ENCODE measurements at places on chromosomes 7 and 10.

DNA sequence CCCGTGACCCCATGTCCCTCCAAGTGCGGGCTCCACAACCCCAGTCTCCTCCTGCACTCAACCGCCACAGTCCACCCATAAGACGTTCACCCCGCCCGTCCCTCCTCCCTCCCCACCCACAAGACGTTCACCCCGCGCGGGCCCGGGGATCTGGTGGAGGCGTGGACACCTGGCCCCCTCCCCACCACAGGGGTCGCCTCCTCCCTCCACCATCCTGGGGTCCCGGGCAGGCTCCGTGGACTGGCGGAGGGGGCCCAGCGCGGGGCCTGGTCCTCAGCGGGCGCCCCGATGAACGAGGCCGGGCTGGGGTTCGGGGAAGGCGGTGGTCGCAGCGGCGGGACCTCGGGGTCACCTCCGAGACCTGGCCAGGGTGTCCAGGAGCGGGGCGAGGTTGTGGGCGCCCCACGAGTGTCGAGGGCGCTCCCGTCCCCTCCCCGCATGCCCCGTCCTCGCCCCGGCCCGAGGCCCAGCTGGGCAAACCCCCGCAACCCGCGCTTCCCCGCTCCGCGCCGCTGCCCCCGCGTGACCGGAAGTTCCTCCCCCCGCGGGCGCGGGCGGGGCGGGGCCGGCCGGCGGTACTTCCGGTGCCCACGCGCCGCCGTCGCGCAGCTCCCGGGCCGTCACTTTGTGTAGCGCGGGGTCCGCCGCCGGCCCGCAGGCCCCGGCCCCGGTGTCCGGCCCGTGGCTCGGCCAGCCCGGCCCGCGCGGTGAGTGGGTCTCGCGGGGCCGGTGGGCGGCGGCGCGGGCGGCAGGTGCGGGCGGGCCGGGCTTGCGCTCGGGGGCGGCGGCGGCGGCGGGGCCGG is at the start of gene ZNF316:
Gene ZNF316, plus strand, starts transcription at position 578 of the 803 bp plus-strand sequence. CDS start 5,092 bp downstream, outside the sequence.
- peak; percentile 65 for DNase-seq

DNA sequence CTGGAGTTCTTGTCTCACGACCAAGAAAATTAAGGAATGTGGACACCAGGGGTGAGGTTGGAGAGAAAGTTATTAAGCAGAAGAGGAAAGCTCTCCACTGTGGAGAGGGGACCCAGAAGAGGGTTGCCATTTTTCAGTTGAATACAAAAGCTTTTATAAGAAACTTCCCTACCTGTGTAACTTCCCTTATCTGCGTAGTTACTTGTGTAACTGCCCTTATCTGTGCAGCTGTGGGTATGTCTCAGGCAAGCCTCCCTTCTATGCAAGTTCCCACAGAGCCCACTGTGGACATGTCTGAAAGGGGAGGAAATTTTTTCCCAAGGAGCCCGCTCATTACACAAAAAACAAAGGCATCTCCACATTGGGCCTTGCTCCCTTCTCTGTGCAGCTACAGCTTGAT is 94.9 kb downstream of the SVOPL start:
- no peak for DNase-seq

- DNase-seq = no peak
Measured at GRCh38 chr7:157542068-157543021, 205.5 kb downstream of the DNAJB6 start.

GRCh38 chr7:17318146-17318545 is 19.7 kb downstream of the AHR start:
- no peak for DNase-seq

GRCh38 chr10:110081911-110082310 is 74.1 kb downstream of the ADD3 start:
- DNase-seq = no peak

GRCh38 chr7:70727861-70728260 is 404.1 kb upstream of the GALNT17 start:
- no peak for DNase-seq

- DNase-seq = peak; percentile 47
Measured at GRCh38 chr7:135193615-135194081, 17.7 kb downstream of the WDR91 start.

DNA sequence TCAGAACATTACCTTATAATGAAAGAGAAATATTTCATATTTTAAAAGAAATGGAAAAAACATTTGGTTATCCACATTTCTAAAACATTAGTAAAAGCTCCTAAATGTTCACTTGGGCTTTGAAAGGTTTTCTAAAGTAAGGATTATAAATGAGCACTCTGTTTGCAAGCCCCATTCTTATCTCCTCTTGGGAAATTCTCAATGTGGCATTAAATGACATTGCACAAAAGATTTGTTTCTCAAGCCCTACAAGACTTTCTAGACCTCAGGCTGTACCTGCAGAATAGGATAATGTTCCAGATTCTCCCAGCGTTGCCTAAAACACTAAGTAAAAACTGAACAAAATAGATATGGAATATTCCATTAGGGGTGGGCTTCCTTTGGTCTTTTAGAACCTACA is 658.0 kb upstream of the FOXK1 start:
- DNase-seq = no peak

- DNase-seq = peak; percentile 17
Measured at GRCh38 chr7:98210513-98211220, 572 bp upstream of the BHLHA15 start.

- no peak for DNase-seq
Measured at GRCh38 chr10:68796605-68797004, 30.7 kb upstream of the STOX1 start.

- no peak for DNase-seq
Measured at GRCh38 chr7:80593869-80594586, 44.4 kb upstream of the CD36 start.

- peak; percentile 46 for DNase-seq
Measured at GRCh38 chr7:153193144-153193595, 433.6 kb downstream of the ACTR3B start.

- no peak for DNase-seq
Measured at GRCh38 chr7:25087855-25088254, 37.2 kb downstream of the CYCS start.

DNA sequence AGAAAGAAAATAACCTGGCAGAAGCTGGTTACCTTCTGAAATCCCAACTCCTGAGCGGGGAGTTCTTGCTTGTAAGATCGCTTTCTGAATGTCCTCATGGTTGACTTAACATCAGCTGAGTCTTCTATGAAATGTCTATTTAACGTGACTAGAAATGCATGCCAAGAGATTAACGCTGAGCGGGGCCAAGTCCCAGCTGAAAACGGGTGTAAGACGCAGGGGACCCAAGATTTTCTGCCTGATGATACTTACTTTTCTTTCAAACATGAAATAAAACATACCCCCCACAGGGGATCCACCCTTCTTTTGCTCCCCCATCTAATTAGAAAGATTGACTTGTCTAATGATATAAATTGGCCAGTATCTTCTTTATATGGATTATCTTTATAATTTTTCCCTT is 14.9 kb downstream of the OR9A2 start:
- DNase-seq = peak; percentile 35

DNA sequence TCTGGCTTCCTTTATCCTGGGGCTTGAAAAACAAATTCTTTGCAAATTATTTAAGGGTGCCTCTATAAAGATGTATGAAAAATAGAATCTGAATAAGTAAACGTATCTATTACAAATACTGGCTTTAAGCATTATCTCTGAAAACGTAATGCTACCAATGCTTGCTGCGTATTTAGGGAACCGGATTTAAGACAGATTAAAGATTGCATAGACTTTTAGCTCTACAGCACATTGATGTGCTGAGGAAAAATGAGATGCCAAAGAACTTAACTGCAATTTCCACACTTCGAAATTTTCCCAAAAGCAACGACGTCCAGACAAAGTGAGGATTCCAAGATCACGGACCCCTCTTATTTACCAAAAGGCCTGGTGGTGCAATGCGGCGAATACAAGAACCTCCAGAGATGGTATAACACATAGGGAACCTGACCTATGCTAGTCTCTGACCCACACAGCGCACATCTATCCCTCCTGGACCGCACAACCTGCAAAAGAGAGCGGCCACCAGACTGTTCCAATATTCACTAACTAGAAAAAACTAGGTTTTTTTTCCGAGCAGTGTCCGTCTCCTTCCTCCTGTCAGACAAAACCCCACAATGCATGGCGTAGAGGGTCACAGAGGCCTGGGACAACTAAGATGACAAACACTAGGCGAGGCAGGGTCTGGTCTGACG is 34.3 kb upstream of the PHF14 start:
- DNase-seq = no peak

- no peak for DNase-seq
Measured at GRCh38 chr7:148712678-148713329, 14.1 kb downstream of the CUL1 start.

- DNase-seq = no peak
Measured at GRCh38 chr7:83588602-83589240, 60.2 kb downstream of the SEMA3E start.

DNA sequence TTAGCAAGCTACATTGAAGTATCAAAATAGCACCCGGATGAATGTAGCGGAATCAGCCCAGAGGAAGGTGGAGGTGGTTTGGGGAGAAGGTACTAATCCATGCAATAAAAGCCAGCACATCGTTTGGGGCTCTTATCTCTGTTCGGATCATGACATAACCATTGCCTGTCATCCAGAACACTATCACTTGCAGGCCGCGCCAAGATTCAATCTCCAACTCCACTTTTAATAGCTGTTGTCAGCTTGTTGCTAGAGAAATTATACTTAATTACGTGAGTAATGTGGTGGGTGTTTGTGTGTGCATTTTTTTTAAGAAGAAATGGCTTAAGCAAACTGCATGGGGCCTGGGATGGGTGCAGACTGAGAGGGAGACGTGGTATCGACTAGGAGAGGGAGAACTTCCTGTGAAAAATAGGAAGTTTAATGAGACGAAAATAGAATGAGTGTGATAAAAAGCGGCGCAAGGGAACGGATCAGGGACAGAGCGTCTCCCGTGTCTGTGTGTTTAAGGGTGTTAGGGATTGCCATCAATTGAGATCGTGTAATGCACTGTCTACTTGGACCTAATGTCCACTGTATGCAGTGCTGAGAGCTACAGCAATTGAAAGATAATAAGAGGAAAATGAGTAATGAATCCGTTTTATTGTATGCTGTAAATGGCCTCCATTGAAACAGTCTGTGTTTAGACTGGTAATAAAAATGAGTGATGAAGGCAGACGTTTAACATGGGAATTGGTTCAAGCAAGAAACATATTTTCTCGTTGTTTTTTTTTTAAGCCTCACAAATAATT is 27.6 kb upstream of the SFMBT2 start:
- DNase-seq = no peak

DNA sequence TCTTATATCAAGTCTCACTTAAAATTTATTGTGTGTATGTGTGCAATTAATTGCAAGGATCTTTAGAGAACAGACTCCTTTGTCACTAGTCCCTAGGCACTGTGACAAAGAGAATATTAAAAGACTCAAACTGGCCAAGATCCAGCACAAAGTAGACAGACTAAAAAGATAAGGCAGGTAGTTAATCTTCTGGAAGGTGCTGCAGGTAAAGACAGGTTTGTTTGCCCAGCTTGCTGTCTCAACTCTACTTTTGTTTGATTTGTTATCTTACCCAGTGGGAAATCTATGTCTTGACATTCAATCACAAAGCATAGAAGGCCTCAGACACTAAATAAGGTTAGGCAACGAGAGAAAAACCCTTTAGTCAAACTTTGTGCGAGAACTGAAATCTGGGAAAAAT is 807.9 kb upstream of the LRRN3 start:
- DNase-seq = no peak

GRCh38 chr7:155669717-155670505 is 25.4 kb downstream of the RBM33 start:
- peak; percentile 69 for DNase-seq

DNA sequence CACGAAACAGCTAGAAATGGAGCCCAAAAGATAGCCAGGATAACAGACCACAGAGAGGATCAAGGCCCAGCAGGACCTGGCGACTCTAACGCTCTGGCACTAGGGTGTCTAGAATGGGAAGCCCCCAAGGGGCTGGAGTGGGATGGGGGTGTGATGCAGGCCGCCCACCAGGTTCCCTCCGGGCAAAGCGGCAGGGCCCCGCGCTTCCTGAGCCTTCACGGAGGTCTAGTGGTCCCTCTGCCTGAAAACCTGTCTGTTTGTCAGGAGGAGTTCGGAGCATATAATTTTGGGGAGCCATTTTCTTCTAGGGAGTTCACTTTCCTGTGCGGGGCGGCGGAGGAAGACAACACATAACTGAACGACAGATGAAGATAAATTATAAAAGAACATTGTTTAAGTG is 48.2 kb upstream of the FXYD4 start:
- no peak for DNase-seq

GRCh38 chr7:30894866-30895605 is 16.6 kb upstream of the AQP1 start:
- no peak for DNase-seq

Data from tongue (tissue), 3 donors.